NCI-H748 treated with DMSO at 0.1 percent for 48 hours (cell line): ENCODE measurements at places on chromosomes 2 and 18.

DNA sequence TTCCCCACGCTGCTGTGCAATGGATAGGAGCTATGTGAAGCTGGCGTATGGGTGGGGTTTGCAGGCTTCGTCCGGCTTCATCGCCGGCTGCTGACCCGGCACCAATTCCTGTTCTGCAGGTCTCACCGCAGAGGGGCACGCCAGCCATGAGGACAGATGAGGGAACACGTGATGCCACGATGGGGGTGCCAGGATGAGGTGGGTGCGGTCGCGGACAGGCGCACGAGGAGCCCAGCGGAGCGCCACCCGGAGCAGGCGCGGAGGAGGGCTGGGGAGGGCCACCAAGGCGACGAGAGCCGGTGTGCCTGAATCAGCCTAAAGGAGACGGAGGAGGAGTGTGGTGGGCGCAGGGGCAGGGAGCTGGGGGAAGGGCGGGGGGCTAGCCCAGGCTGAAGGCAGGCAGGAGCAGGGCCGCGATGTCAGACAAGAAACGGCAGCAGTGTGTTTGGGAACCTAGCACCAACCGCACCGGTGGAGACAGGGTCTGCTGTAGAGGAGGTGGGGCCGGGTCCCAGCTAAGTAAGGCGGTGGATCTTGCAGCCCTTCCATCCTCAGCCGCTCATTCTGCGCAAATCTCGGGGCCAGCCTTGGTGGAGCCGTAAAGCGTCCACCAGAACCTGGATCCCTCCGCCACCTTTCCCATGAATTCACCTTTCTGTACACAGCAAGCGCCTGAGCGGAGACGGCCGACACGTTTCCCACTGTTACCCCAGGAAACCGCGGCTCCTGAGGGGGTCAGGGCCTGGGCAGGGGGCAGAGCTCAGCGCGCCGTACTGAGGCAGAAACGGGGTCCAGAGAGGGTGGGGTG, 17.0 kb upstream of the CD8A start:
- peak; percentile 66 for DNase-seq

DNA sequence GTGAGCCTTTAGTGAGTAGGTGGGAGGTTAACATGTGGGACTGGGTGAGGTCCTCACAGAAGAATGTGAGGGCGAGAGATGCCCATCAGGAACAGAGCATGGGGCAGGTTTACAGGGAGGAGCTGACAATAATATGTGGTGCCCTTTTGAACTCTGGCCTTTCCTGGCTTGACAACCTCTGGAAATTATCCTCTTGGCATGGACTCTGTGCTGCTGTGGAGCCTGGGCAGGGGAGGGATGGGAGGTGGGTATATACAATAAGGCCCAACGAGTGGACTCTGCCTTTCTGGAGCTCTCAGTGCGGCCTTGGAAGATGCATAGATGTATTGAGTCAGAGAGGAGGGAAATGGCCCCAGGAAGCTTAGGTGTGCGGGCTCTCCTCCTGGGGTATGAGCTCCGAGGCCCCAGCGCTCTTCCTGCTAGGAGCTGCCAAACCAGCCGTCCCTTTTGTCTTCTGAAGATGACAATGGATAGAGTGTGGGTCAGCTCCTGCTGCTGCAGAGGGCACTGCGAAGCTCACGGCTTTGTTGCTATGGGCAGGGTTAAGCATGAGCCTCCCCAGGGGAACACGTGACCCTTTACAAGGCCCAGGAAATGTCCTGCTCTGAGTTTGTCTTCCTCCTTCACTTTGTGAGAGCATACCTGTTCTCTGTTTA, 8.7 kb upstream of the PSD4 start:
- DNase-seq, result no peak

GRCh38 chr2:74019516-74019915, 34.8 kb downstream of the TET3 start:
- DNase-seq, result no peak

- DNase-seq, result no peak
These were observed 1.8 kb downstream of the GNLY start for GRCh38 chr2:85695691-85696668.

DNA sequence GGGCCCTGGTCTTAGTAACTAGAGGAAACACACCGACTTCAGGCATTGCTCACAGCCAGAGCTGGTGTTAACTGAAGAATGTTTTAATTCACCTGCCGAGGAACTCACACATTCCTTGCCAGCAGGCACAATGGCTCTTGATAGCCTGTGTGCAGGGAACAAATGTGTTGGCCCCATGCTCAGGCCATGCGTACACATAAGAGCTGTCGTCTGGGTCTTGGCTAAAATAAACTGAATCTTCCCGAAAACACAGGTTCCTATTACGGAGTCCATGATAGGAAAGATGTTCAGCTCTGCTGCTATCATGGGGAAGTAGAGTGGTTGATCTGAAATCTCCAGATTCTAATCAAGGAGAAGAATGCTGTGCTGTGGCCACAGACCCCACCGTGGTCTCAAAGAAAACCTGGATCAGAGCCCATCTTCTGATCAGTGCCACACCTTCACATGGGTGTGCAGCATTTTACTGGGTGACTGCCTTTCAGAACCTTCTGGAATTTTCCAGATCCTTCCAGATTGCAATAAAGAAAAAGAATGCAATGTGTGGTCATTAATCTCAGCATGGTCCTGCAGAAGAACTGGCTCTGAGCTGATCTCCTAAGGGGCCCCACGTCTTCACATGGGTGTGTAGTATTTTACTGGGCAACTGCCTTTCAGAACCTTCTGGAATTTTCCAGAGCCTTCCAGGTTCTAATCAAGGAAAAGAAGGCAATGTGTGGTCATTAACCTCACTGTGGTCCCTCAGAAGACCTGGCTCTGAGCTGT, 17.2 kb downstream of the MBP start:
- no peak for DNase-seq
